ENCODE measurements at places on chromosomes 4 and X.

GRCh38 chr4:105236916-105237311 lies 90.2 kb downstream of the TET2 start:
- DNase-seq, result no peak

- no peak for DNase-seq
Measured at GRCh38 chrX:45063319-45064095, 137.2 kb downstream of the DIPK2B start.

- DNase-seq, result no peak
Measured at GRCh38 chr4:143699331-143700045, 987 bp downstream of the FREM3 start.

DNA sequence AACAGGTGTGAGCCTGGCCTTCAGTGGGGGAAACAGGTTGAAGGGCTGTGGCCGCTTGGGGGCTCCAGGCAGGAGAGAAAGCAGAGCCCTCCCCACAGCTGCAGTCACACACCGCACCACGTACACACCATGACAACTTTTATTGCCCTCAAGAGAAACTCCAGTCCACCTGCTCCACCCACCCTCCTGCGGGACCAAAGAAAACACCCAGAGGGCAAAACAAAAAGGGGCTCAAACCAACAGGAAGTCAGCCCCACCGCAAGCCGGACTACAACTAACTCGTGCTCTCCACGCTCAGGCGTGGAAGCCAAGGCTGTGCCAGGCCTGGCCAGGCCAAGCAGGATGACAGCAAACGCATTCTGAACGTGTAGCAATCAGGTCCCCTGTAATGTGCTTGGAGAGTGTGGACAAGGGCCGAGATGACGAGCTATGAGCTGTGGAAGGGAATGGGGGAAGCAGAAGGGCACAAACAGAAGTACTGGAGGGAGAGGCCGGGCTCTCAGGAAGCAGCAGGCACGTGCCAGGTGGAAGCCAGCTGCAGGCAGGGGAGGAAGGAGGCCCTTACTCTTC lies 12.7 kb downstream of the SLC6A8 start:
- no peak for DNase-seq

- no peak for DNase-seq
Measured at GRCh38 chrX:127317159-127317558, 497.6 kb downstream of the PRR32 start.

DNA sequence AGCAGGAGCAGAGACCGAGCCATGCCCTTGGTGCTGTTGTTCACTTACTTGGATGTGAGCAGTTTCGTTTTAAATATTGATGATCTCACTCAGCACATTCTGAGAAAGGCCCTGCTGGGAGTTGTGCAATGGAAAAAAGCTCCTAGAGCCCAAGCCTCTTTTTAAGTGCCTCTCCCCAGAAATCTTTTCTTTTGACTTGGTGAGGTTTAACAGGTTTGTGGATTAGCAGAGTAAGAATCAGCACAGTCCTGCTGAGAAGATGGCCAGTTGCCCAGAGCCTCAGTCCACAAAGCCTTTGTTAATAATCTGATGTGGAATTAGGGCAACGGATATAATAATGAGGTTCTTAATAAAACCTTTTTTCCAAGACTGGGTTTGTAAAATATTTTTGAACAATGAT lies 157.5 kb upstream of the ATP6AP2 start:
- no peak for DNase-seq

GRCh38 chr4:53307210-53307609 lies 58.7 kb downstream of the SCFD2 start:
- no peak for DNase-seq

DNA sequence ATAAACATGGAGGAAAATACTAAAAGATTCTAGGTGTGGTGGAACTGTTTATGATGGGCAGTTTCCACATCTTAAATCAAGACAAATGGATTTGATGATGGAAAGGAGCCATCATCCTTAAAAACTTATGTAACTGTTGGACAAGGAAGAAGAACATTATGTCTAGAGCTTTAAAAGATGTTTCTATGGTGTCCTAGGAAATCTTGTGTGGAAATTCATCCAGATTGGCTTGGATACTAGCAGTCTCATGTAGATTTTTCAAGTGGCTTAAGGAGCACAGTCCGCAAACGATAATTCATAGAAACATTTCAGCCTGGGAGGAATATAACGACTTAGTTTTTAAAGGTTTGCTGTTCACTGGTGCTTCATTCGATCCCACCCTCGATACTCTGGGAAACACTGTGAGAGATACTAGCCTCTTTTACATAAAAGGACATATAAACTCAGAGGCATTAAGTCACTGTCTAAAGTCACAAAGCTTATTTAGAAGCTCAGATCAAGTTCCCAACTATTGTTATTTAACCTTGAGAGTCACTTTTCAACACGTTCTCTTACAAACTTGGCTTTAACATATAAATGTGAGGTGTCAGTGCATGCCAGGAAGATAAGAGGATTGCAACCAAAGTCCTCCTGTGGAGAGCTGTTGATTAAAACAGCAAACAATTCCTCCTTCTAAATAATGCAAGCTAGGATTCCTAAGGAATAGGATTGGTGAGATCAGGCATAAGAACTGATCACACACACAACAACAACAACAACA lies 135.7 kb upstream of the SCML1 start:
- DNase-seq, result no peak

- no peak for DNase-seq
Measured at GRCh38 chr4:6290769-6291547, 21.3 kb downstream of the WFS1 start.

GRCh38 chr4:139279760-139280620 lies at the start of gene MGARP:
Gene MGARP, minus strand, starts transcription at chr4:139280225. Its CDS starts 67 bp downstream, at chr4:139280158.
- DNase-seq, result no peak

GRCh38 chrX:148610328-148610698 lies 109.9 kb downstream of the AFF2 start:
- DNase-seq, result no peak

GRCh38 chr4:151702256-151702655 lies 58.6 kb downstream of the GATB start:
- no peak for DNase-seq

All from CD4-positive, alpha-beta T cell treated with Interleukin-15 for 4 hours (primary cell).